Epithelial cell of umbilical artery (primary cell): ENCODE measurements at places on chromosomes 1 and 21. TPM values are rescaled to one million over a fixed set of nuclear protein-coding genes. Genes with fewer than 3 reads are reported as not detected.

Gene KRTAP21-2
- not detected in 2 replicates for total RNA-seq

Gene GUCA2A
- not detected in 2 replicates for total RNA-seq

Gene CCDC18
- total RNA-seq = 9.1 and 18.8 TPM in 2 replicates

Gene KDM5B
- 58.1 and 61.1 TPM in 2 replicates for total RNA-seq

Gene BEND5
- not detected in 2 replicates for total RNA-seq

Gene VPS13D
- 17.9 and 26.1 TPM in 2 replicates for total RNA-seq

Gene DESI2
- total RNA-seq = 54.2 and 64.7 TPM in 2 replicates

Gene RHD
- total RNA-seq = not detected in 2 replicates

Gene DAB1
- total RNA-seq = not detected in 2 replicates

Gene OR2G6
- total RNA-seq = not detected in 2 replicates

Gene RALGPS2
- total RNA-seq = 19.5 and 26.6 TPM in 2 replicates

Gene HMGCS2
- total RNA-seq = not detected in 2 replicates

Gene CD164L2
- total RNA-seq = not detected in 2 replicates

Gene PRPF38A
- total RNA-seq = 10.7 and 13.7 TPM in 2 replicates

Gene CDC42
- 655 and 1,227 TPM in 2 replicates for total RNA-seq

Gene EPHB2
- 50.0 and 58.8 TPM in 2 replicates for total RNA-seq

Gene CAPN2
- 261 and 275 TPM in 2 replicates for total RNA-seq

Gene TIE1
- 526 and 536 TPM in 2 replicates for total RNA-seq

Gene C8B
- total RNA-seq = not detected in 2 replicates

Gene PPIAL4G
- total RNA-seq = not detected in 2 replicates

Gene AADACL4
- not detected in 2 replicates for total RNA-seq

Gene MAP3K6
- 6.4 and 6.5 TPM in 2 replicates for total RNA-seq

Gene PDPN
- total RNA-seq = 0.32 TPM in 1 of 2 replicates, not detected in the other

Gene DHRS3
- total RNA-seq = 25.0 and 33.7 TPM in 2 replicates

Gene MPL
- not detected in 2 replicates for total RNA-seq

Gene IGSF5
- total RNA-seq = not detected in 2 replicates

Gene LCE2C
- total RNA-seq = not detected in 2 replicates

Gene TTLL7
- 1.9 and 2.7 TPM in 2 replicates for total RNA-seq

Gene NMNAT2
- under 0.01 and 2.9 TPM in 2 replicates for total RNA-seq

Gene AMY1C
- total RNA-seq = not detected in 2 replicates

Gene CFAP107
- total RNA-seq = not detected in 2 replicates

Gene MYBPH
- not detected in 2 replicates for total RNA-seq

Gene C1orf52
- total RNA-seq = 18.1 and 22.7 TPM in 2 replicates

Gene ZMYND12
- 0.32 and 0.61 TPM in 2 replicates for total RNA-seq

Gene FAAH
- total RNA-seq = 0.32 and 2.1 TPM in 2 replicates

Gene ATP1A2
- total RNA-seq = not detected in 2 replicates

Gene ZNF593OS
- total RNA-seq = not detected in 2 replicates

Gene CAMK1G
- not detected in 2 replicates for total RNA-seq
